SJSA1 (cell line): ENCODE measurements at places on chromosomes 11 and 22. TPM values are rescaled to one million over a fixed set of nuclear protein-coding genes. Genes with fewer than 3 reads are reported as not detected.
A peak's percentile ranks its signal among the peaks of the same experiment; 100 is the strongest.

Gene YPEL1
- total RNA-seq: 1.0 and 1.2 TPM in 2 replicates

Gene OR8U1
- not detected in 2 replicates for total RNA-seq

DNA sequence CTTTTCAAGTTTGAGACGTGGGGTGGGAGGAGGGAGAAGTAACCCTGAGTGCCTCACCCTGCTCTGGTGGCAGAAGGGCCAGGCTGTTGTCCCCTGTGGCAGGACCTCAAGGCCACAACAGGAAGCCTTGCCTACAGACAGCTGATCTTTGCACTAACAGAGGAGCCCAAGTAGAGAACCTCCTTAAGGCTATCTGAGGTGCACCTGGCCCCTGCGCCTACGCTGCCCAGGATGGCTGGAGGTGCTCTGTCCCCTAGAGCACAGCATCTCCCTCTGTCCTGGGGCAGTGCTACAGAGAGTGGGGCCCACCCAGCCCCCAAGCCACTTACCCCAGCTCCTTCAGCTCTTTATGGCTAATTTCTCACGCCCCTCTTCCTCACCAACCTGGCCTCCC is 27.0 kb downstream of the MYO7A start:
- DNase-seq: no peak
- H3K36me3 ChIP-seq: no peaks in the 10 kb centered on the region
- no peak overlapping the region for H3K27ac ChIP-seq
- no peak overlapping the region for H3K4me3 ChIP-seq

DNA sequence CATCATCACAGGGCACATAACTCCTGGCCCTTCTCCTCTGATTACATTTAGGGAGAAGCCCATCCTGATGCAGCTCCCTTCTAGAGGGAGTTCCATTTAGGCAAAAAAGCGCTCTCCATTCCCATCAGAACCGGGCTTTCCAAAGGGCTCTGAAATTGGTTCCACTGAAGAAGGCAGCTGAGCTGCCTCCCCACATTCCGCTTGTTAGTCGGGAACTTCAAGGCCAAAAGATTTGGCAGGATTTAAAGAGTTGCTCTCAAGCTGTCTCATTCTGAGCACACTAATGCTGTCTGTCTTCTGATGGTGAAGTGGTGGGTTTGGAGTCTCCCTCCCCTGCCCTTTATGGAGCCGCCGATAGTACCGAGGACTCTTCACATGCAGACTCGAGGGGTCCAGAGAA is 26.6 kb upstream of the CABP7 start:
- DNase-seq: no peak
- peaks cover 78% of the 10 kb centered on the region for H3K36me3 ChIP-seq
- H3K4me1 ChIP-seq: no peaks in the 10 kb centered on the region
- no peak overlapping the region for H3K4me3 ChIP-seq

GRCh38 chr11:1753229-1753928 is 3.0 kb upstream of the IFITM10 start:
- peaks cover 48% of the 10 kb centered on the region for H3K36me3 ChIP-seq
- H3K4me1 ChIP-seq: peaks cover 28% of the 10 kb centered on the region
- no peak overlapping the region for H3K27ac ChIP-seq

- H3K27me3 ChIP-seq: peaks cover 16% of the 10 kb centered on the region
- H3K36me3 ChIP-seq: no peaks in the 10 kb centered on the region
- peak; percentile 69 for DNase-seq
- no peak overlapping the region for H3K4me3 ChIP-seq
- no peaks in the 10 kb centered on the region for H3K4me1 ChIP-seq
- H3K27ac ChIP-seq: no peak overlapping the region
These were observed 44.2 kb upstream of the TTLL12 start for GRCh38 chr22:43230971-43231723.

Gene SLC35C1
- 11.5 and 11.8 TPM in 2 replicates for total RNA-seq

DNA sequence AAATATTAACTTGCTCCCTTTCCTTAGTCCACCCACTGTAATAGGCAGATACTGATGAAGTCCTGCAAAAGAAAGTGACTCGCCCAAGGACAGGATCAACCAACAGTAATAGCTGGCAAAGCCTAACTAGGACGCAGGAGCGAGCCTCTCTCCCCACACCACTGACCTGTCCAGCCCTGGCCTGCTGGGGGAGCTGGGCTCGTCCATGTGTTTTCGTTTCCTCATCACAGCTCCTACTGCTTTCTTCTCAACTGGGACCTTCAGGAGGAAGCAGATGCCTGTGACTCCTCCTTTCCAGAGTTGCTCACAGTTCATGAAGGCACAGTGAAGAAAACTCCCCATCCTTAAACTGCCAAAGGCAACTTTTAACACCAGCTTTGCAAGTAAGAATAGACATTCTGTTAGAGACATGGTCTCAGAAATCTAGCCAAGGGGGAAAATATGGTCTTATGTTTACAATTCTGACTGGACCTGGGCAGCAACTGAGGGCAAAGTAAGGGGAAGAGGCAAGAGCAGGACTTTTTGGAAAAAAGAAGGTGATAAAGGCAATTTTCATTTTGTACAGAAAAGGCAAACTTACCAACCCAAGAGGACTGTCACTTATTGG is 11.6 kb upstream of the GPHA2 start:
- DNase-seq: no peak
- H3K4me3 ChIP-seq: no peak overlapping the region
- no peaks in the 10 kb centered on the region for H3K36me3 ChIP-seq
- no peak overlapping the region for H3K27ac ChIP-seq

Gene MS4A14
- total RNA-seq: not detected in 2 replicates

- no peaks in the 10 kb centered on the region for H3K36me3 ChIP-seq
- H3K4me3 ChIP-seq: no peak overlapping the region
These were observed 157.0 kb downstream of the BRD1 start for GRCh38 chr22:49670456-49671330.

Gene CARD18
- total RNA-seq: not detected in 2 replicates

DNA sequence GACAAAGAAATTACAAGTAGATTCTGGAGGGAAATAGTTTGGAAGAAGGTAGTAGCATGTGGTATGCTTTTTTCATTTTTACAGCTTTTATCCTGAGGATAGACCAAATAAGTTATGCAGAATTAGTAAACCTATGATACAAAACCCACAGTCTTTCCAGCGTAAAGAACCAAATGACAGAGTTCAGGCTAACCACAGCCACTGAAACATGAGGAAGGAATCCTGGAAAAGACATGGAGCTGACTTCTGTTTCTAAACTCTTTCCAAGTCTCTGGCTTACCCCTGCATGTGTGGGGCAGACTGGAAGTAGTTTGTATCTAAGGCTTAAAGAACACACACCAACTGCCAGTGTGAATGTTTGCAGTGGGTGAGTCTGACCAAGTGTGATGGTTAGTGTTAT is 258.4 kb upstream of the TENM4 start:
- H3K4me3 ChIP-seq: no peak overlapping the region
- no peaks in the 10 kb centered on the region for H3K36me3 ChIP-seq
- no peaks in the 10 kb centered on the region for H3K27me3 ChIP-seq
- no peak for DNase-seq

Gene APOA4
- not detected in 2 replicates for total RNA-seq

DNA sequence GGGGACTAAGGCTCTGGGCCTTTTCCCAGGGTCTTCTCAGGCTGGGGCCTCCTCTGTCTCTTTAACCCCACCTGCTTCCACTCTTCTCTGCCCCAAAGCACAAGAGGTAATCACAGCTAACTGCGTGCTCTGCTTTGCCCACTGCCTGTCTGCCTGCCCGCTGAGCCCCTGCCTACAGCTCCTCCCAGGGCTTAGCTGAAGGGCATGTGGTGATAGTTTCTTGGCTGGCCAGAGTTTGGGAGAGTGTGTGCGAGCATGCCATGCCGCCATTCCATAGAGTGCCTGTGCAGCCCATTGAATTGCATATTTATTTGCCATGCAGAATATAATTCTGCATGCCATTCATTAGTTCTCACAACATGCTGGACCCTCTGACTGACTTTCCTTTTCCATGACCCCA is 32.5 kb downstream of the PHLDB1 start:
- no peak overlapping the region for H3K4me3 ChIP-seq
- DNase-seq: no peak
- peaks cover 40% of the 10 kb centered on the region for H3K36me3 ChIP-seq
- no peak overlapping the region for H3K27ac ChIP-seq
- no peaks in the 10 kb centered on the region for H3K27me3 ChIP-seq
- no peaks in the 10 kb centered on the region for H3K4me1 ChIP-seq

Gene HBE1
- total RNA-seq: not detected in 2 replicates

DNA sequence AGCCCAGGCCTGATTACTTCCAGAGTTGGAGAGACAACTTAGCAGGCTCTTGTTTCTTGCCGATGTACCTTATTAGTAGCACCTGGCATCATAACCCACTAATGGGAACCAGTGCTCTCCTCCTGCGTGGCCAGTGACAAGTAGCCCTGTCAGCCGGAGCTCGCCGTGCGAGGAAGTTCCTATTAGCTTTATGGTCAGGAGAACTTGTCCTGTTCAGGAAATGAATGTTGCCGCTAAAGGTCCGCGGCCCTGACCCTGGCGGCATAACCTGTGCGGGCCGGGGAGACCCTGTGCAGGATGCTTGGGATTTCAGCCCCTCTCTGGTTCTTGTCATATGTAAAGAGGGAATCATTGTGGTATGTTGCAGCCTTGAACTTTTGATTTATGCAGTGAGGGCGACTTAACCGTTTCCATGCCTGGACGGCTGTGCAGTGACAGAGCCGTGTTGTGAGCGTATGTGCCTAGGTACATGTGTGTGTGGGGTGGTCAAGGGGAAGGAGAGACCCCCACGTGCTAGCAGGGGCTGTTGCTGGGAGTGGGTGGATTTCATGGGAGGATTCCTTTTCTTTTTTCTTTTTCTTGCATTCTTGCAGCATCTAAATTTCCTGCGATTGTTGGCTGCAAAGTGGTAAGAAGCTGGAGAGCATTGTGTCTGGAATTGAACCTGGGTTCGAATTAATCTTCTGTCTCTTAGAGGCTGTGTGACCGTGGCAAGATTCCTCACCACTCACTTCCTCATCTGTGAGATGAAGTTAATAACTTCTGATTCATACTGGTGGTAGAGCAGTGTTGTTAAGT is 15.2 kb downstream of the ZBTB16 start:
- H3K4me3 ChIP-seq: no peak overlapping the region
- H3K27me3 ChIP-seq: 0 out of 2 replicates have a peak, but pooled peaks cover 3% of the 10 kb centered on the region
- H3K4me1 ChIP-seq: no peaks in the 10 kb centered on the region
- no peak for DNase-seq

DNA sequence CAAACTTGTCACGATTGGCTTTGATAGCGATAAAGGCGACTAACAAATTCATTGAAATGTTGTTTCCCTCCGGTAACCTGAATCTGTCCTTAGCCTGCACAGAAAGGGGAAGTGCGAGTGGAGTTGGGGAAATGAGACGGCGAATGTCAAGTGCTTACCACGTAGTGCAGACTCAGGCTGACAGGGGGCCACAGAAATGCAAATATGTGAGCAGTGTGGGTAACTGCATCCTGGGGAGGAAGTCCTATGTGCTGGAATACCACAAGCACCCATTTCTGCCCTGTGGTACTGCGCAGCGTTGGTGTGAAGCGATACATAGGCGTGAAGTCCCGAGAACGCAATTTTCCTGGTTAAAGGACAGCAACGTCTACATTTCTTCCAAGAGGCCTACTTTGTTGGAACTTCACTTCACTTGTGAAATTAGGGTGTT is 869 bp upstream of the EIF4ENIF1 start:
- H3K27me3 ChIP-seq: no peaks in the 10 kb centered on the region
- peaks cover 12% of the 10 kb centered on the region for H3K4me1 ChIP-seq
- peak overlapping the region; percentile 97 for H3K27ac ChIP-seq
- H3K4me3 ChIP-seq: peak overlapping the region; percentile 88
- peaks cover 38% of the 10 kb centered on the region for H3K36me3 ChIP-seq

DNA sequence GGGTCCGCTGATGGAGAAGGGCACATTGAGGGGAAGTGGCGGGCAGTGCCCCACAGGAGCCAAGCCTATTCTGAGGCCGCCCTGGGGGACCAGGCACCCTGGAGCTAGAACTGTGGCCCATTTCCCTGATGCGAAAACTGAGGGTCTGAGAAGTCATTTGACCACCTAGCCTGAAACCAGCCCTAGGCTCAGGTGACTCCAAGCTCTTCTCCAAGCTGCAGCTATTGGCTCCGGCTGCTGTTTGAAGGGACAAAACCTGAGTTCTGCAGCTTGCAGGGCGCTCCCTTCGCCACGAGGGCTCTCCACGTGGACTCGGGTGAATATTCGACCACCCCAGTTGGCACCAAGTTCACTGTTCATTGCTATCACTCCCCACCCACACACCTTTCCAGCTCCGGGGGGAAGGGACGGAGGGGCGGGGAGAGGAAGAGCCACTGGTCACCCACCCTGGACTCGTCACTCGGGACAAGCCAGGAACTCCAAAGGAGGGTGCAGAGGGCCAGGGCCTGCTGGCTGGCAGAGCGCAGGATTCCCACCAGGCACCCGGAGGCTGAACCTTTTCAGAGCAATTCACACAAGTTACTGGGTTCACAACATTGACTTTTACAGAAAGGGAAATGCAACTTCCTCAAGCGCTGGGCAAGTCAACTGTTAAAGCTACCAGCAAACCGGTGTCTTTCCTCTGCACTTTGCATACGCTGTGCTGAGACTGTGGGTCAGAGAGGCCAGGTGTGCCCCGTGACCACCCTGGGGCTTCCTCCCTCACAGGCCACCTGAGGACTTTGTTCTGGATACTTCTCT is 1.1 kb upstream of the RAC2 start:
- H3K4me1 ChIP-seq: peaks cover 17% of the 10 kb centered on the region
- no peak for DNase-seq
- H3K27me3 ChIP-seq: no peaks in the 10 kb centered on the region
- H3K27ac ChIP-seq: no peak overlapping the region
- H3K4me3 ChIP-seq: no peak overlapping the region
- H3K36me3 ChIP-seq: no peaks in the 10 kb centered on the region

DNA sequence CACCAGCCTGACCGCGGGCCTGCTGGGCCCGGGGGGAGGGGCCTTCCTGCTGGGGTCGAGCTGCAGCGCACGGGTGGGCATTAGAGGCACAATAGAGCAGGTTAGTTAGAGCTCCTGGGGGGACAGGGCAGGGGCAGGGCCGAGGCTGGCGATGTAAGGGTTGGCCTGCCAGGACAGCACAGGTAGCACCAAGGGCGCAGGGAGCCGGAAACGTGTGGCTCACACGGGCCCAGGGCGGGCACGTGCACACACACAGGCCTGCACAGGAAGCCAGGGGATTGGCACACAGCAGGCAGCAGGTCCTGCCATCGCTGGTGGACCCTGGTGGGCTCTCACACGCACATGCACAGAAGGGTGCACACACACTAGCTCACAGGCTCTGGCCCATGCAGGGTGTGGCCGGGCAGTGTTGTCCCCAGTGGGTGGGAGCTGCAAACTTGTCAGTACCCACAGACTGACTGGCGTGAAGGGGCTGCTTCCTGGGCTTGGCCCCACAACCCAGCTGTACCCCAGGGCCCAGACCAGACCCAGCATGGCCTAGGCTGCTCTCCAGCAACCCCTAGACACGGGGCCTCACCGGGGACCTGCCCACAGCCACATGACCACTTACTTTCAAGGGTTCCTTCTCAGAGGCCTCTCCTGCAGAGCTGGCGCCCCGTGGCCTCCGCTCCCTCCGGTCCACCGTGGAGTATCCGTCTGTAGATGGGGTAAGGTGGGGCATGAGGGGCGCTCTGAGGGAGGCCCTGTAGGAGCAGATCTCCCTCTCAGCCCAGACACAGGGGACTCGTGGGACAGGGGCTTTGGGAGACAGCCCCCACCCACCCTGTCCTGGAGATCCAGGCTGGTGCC is 29.9 kb upstream of the TXNRD2 start:
- H3K4me3 ChIP-seq: no peak overlapping the region
- no peaks in the 10 kb centered on the region for H3K27me3 ChIP-seq
- DNase-seq: no peak
- 0 out of 2 replicates have a peak, but pooled peaks cover 3% of the 10 kb centered on the region for H3K4me1 ChIP-seq
- no peak overlapping the region for H3K27ac ChIP-seq

Gene SCGB1A1
- total RNA-seq: not detected in 2 replicates
